KBM-7 (cell line): ENCODE measurements at places on chromosomes 4 and X.

DNA sequence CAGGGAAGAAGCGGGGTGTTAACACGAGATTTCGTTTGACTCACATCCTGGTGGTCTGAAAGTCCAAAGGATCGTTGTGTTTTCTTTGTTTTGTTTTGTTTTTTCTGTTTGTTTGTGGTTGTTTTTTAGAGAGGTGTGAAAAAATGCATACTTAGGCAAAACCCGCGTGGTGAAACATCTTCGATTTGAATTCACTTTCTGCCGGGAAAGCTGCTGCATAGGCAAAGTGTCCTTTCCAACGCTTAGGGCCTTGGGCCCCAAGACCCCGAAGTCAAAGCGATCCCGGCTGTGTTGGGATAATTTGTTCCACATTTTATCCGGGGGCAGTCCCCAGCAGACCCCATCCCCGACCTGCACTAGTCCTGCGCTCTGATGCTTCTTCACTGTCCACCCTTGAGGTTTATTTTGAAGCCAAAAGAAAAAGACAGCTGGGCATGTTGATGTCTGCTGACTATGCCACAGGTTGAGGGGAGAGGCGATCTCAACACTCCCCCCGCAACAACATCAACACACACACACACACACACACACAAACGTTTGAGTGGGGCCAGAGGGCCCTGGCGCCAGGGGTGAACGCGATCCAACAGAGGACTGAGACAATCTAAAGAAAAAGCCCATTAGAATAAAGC lies 2.0 kb downstream of the MSX1 start:
- DNase-seq: no peak

GRCh38 chr4:99876946-99877345 lies 17.3 kb downstream of the LAMTOR3 start:
- DNase-seq: no peak

GRCh38 chr4:184237612-184238011 lies 19.9 kb upstream of the ENPP6 start:
- DNase-seq: peak; percentile 9

- no peak for DNase-seq
Measured at GRCh38 chr4:93243262-93243661, 585.3 kb upstream of the ATOH1 start.

DNA sequence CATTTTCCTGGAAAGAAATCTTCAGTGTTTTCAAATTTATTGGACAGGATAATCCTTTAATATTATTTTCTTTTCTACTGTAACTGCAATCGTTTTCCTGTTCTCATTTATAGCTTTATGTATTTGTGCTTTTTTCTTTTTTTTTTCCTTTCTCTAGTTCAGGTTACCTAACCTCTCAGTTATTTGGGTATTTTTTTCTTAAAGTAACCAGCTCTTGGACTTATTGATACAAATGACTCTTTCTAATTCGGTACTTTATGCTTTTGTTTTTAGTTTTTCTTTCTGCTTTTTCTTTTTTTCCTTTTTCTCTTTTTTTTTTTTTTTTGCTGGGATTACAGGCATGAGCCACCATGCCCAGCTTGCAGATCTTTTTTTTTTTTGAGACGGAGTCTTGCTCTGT lies 25.2 kb downstream of the WWC2 start:
- DNase-seq: no peak

- DNase-seq: peak; percentile 71
Measured at GRCh38 chr4:118888666-118889311, at the start of gene SYNPO2. TSS of gene SYNPO2 (plus strand) at chr4:118888854. CDS start at chr4:118889037, 183 bp downstream.

- DNase-seq: no peak
Measured at GRCh38 chr4:121873604-121874003, 3.3 kb upstream of the BBS7 start.

GRCh38 chr4:148510211-148510610 lies 68.0 kb upstream of the NR3C2 start:
- DNase-seq: no peak

DNA sequence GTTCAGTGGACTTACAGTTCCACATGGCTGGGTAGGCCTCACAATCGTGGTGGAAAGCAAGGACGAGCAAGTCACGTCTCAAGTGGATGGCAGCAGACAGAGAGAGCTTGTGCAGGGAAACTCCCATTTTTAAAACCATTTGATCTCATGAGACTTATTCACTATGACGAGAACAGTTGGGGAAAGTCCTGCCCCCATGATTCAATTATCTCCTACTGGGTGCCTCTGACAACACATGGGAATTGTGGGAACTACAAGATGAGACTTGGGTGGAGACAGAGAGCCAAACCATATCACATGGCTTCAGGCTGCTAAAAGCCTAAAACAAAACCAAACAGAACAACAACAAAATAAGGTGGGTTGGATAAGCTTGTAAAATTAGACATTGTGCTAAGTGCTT lies 194.4 kb upstream of the CPEB2 start:
- no peak for DNase-seq

- DNase-seq: no peak
Measured at GRCh38 chr4:95178938-95179337, 369.8 kb downstream of the UNC5C start.

- DNase-seq: no peak
Measured at GRCh38 chrX:43386875-43387274, 269.2 kb upstream of the MAOA start.

DNA sequence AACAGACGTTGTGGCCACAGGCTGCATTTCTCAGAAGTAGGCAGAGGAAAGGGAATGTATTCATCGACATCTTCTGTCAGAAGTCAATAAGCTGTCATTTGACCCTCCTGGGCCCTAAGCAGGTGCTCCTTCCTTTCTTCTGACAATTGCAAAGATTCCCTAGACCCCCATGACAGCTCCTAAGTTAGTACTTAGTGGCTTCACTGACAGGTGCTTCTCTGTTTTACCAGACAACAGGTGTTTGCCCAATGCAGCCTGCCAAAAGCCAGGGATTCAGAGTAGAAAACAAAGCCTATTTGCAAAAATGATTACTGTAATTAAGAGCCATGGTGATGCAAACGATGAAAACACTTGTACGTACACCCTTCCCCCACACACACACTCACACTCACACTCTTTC lies 7.5 kb upstream of the FGF5 start:
- no peak for DNase-seq

DNA sequence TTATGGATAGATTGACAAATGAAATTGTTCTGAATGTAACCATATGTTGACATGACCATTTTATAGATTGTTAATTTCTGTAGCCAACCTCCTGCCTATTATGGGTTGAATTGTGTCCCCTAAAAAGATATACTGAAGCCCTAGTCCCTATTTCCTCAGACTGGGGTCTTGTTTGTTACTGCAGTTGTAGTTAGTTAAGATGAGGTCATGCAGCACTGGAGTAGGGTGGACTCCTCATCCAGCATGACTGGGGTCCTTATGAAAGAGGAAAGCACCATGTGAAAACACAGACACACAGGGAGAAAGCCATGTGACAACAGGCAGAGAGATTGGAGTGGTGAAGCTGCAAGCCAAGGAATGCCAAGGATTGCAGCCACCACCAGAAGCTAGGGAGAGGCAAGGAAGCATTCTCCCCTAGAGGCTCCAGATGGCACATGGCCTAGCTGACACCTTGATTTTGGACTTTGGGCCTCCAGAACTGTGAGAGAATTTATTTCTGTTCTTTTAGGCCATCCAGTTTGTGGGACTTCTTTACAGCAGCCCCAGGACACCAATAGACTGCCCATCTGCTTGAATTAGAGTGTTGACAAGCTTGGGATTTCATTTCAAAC lies 14.0 kb downstream of the MTM1 start:
- peak; percentile 35 for DNase-seq

DNA sequence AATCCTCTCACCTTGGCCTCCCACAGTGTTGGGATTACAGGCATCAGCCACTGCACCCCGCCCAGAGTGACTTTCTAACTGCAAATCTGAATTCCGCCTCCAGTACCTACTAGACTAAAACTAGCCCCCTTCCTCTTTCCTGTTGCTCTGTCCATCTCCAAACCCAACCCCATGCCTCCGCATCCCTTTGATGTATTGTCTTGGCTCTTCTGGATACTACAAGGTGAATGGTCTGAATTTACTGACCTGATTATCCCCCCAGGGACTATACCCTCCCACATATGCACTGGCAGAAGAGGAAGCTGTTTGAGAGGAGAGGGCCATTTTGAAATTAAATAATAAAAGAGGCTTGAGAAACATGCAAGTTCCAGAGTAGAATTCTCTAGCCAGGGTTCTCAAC lies 17.7 kb upstream of the TFDP3 start:
- DNase-seq: no peak

GRCh38 chr4:17763416-17763815 lies 18.0 kb downstream of the FAM184B start:
- DNase-seq: no peak

GRCh38 chrX:52865343-52865998 lies 2.4 kb downstream of the XAGE3 start:
- DNase-seq: no peak
